ENCODE measurements at places on chromosomes 16 and 17. TPM values are rescaled to one million over a fixed set of nuclear protein-coding genes. Genes with fewer than 3 reads are reported as not detected.

Gene KRT27
- total RNA-seq = not detected

DNA sequence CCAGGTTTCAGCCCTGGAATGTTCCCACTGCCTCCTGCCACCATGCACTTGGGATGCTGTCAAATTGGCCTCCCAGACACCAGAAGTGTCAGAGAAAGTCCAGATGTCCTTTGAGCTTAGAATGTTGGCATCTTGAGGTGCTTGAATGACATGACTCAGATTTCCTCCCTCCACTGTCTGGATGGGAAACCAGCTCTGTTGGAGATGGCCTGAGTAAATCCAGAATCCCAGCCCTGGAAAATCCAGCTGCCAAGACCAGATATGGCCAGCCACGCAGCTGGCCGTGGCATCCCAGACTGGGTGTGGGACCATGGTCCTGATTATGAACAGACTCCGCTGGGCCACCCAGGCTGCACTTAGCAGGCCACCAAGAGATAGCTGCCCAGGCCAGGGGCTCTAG, 57.0 kb upstream of the CLEC3A start:
- DNase-seq = no peak
- H3K27ac ChIP-seq = no peak overlapping the region
- 0 out of 2 replicates have a peak, but pooled peaks cover 6% of the 10 kb centered on the region for H3K36me3 ChIP-seq
- peaks cover 12% of the 10 kb centered on the region for H3K27me3 ChIP-seq
- H3K4me3 ChIP-seq = no peak overlapping the region

Gene KRTAP4-3
- total RNA-seq = not detected

DNA sequence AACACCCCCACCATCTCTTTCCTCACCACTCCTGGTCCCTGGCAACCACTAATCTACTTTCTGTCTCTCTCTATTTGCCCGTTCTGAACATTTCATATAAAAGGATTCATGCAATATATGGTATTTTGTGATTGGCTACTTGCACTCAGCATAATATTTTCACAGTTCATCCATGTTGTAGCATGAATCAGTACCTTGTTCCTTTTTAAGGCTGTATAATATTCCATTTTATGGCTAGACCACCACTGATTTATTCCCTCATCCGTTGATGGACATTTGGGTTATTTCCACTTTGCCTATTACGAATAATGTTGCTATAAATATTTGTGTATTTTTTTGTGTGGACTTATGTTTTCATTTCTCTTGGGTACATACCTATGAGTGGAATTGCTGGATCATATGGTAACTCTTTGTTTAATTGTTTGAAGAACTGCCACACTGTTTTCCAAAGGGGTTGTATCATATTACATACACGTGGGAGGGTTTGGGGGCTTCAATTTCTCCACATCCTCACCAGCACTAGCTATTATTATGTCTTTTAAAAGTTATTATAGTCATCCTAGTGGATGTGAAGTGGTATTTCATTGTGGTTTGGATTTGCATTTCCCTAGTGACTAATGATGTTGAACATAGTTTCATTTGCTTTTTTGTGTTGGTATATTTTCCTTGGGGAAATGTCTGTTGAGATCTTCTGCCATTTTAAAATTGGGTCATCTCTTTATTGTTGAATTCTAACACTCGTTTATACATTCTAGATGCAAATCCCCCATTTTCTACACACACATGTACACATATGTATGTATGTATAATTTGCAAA, 26.3 kb downstream of the SEC14L5 start:
- peaks cover 16% of the 10 kb centered on the region for H3K27me3 ChIP-seq
- H3K4me3 ChIP-seq = no peak overlapping the region
- no peaks in the 10 kb centered on the region for H3K4me1 ChIP-seq
- DNase-seq = no peak
- H3K27ac ChIP-seq = no peak overlapping the region
- H3K36me3 ChIP-seq = no peaks in the 10 kb centered on the region

GRCh38 chr17:62597920-62598319, 29.6 kb upstream of the MRC2 start:
- H3K4me3 ChIP-seq = no peak overlapping the region
- H3K27ac ChIP-seq = no peak overlapping the region
- H3K27me3 ChIP-seq = no peaks in the 10 kb centered on the region
- H3K36me3 ChIP-seq = peaks cover 43% of the 10 kb centered on the region
- no peaks in the 10 kb centered on the region for H3K4me1 ChIP-seq

DNA sequence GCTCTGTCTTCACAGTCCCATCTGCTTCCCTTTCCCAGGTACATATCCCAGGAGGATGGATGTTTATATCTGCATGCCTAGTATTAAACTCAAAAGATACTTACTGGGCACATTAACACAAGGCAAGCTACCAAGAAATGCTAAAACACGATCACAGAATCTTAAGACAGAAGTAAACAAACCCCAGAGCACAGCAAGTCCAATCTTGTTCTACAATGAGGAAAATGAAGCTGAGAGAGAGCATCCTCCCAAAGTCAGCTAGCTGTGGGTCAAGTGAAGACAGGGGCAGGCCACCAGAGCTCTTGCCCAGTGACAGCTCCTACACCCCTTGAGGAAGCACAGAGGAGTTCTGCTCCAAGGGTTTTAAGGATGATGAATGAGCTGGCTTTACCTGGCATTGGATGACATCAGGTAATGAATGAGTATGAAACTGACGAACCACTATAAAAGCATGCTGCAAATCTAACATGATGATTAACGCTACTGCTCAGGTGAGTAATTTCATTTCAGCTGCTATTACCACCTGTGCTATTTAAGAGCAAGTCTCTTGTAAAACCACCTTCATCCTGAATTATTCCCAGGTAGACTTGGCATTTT, 20.3 kb downstream of the XPO6 start:
- no peaks in the 10 kb centered on the region for H3K4me1 ChIP-seq
- DNase-seq = no peak
- no peak overlapping the region for H3K4me3 ChIP-seq
- no peak overlapping the region for H3K27ac ChIP-seq
- H3K27me3 ChIP-seq = no peaks in the 10 kb centered on the region

Gene TEX19
- 0.38 TPM for total RNA-seq

DNA sequence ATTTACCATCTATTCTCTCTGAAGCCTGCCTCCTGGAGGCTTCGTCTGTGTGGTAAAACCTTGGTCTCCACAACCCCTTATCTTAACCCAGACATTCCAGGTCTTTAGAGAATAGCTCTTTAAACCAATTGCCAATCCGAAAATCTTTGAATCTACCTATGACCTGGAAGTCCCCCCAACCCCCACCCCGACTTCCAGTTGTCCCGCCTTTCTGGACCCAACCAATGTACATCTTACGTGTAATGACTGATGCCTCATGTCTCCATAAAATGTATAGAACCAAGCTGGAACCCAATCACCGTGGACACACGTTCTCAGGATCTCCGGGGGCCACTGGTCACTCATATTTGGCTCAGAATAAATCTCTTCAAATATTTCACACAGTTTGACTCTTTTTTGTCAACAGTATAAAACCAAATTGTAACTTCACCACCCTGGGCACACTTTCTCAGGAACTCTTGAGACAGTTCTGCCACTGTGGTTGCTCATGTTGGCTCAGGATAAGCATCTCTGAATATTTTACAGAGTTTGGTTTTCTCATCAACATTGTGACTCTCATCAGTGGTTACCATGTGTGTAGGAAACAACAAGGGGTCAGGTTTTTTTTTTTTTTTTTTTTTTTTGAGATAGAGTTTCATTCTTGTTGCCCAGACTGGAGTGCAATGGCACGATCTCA, 18.1 kb upstream of the DNAH17 start:
- peaks cover 7% of the 10 kb centered on the region for H3K4me1 ChIP-seq
- H3K27me3 ChIP-seq = no peaks in the 10 kb centered on the region
- H3K27ac ChIP-seq = no peak overlapping the region
- H3K4me3 ChIP-seq = no peak overlapping the region

Measured in H1 (cell line).